Bronchial epithelial cell (primary cell): ENCODE measurements at places on chromosomes 6 and 20. TPM values are rescaled to one million over a fixed set of nuclear protein-coding genes. Genes with fewer than 3 reads are reported as not detected.

Gene APOM
- 0.26 and 0.53 TPM in 2 replicates for total RNA-seq

Gene FAM184A
- total RNA-seq, result under 0.01 and 0.26 TPM in 2 replicates

Gene LRFN2
- not detected in 2 replicates for total RNA-seq

Gene CST4
- not detected in 2 replicates for total RNA-seq

Gene BMP5
- under 0.01 TPM in 1 of 2 replicates, not detected in the other for total RNA-seq

Gene PNPLA1
- 0.26 and 1.2 TPM in 2 replicates for total RNA-seq

Gene HLA-DRB1
- total RNA-seq, result 0.13 TPM in 1 of 2 replicates, not detected in the other

Gene SLC29A1
- 1.2 and 1.8 TPM in 2 replicates for total RNA-seq

Gene FNDC11
- total RNA-seq, result 0.26 and 0.90 TPM in 2 replicates

Gene GPR6
- total RNA-seq, result not detected in 2 replicates

Gene POU5F1
- total RNA-seq, result 0.53 and 1.3 TPM in 2 replicates

Gene SIM1
- not detected in 2 replicates for total RNA-seq

Gene HLA-DQA1
- total RNA-seq, result not detected in 2 replicates

Gene BANF2
- not detected in 2 replicates for total RNA-seq

Gene B3GALT4
- 3.9 and 16.9 TPM in 2 replicates for total RNA-seq

Gene ZCCHC3
- total RNA-seq, result 9.7 and 11.1 TPM in 2 replicates

Gene KIF3B
- 11.1 and 16.0 TPM in 2 replicates for total RNA-seq

Gene TCP11
- not detected in 2 replicates for total RNA-seq

Gene OR2J3
- not detected in 2 replicates for total RNA-seq

Gene RSPH4A
- 0.13 and 0.26 TPM in 2 replicates for total RNA-seq
